NCI-H524 treated with DMSO at 0.1 percent for 48 hours (cell line): ENCODE measurements at places on chromosomes 12 and 14.

- no peak for DNase-seq
Observed at GRCh38 chr12:102961466-102961855, 4.0 kb downstream of the ASCL1 start.

GRCh38 chr12:108180255-108181094 lies 51.4 kb downstream of the WSCD2 start:
- DNase-seq, result no peak

DNA sequence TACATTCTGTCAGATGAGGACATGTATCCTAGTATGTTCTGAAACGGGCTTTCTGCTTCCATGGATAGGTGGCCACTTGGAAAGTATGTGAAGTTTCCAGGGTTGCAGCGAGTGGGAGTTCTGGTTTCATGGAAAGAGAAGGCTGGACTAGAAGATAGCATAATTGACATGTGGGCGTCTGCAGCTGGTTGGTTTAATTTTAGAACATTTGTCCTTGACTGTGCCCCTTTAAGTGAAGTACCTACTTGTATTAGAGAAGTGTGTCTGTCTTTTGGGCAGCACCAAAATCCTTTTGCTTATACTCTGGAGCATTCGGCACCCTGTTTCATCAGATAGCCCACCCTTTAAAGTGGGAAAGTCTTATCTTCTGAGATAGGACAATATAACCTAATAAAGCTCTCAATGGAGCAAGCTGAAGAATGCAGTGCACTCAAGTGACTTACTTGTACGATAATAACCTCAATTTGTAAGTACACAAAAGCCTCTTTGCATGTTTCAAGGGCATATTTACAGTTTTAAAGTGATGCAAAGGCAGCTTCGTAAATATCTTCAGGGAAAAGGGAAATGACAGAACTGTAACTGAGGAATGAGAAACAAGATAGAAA lies 35.2 kb downstream of the NTN4 start:
- no peak for DNase-seq

GRCh38 chr14:36021030-36021422 lies 155.5 kb downstream of the PTCSC3 start:
- DNase-seq, result no peak

DNA sequence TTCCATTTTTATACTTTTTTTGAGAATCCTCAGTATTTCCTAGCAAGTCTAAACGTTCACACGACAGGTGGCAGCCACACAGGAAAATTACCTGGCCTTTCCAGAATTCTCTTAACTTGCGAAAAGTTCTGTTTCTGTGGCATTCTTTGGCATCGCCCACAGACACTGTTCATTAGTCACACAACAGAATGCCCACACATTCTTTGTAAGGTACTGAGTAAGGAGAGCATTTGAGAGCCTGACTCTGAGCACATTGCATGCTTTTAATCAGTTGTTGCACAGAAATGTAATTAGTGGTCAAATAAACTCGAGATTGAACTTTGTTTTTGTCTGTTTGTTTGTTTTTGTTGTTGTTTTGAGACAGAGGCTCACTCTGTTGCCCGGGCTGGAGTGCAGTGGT lies 52.4 kb downstream of the LMNTD1 start:
- DNase-seq, result no peak

DNA sequence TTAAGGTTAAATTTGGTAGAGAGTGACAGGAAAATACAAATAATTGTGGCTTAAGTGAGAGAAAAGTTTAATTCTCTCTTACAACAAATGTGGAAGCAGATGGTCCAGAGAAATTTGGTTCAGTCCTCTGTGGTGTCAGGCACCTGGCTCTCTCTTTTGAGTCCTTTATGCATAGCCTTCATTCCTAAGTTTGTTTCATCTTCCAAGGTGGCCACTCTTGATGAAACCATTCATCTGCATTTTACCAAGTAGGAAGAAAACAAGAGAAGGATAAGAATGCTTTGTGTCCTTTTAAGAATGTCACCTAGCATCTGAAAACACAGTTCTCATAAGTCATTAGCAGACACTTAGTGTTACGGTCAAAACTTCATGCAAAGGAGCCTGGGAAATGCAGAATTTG lies 442.5 kb downstream of the CCER1 start:
- DNase-seq, result no peak

DNA sequence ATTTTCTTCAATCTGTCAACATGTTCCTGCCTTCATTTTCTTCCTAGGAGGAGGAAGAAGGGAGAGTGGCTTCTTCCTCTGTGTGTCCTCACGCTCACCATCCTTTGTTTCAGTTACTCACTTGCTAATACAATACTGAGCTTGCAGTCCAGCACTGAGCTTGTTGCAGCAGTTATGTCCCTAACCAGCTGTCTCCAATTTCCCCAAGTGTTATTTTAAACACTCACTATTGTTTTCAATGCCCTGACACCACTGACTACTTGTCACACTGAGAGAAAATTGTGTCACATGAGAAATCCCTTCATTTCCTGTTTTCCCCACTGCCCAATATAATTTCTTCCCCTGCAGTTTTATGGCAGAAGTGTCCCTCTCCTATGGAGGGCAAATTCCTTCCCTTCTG lies 53.4 kb downstream of the HSD17B6 start:
- no peak for DNase-seq

GRCh38 chr12:89817501-89818226 lies 109.0 kb upstream of the ATP2B1 start:
- no peak for DNase-seq

DNA sequence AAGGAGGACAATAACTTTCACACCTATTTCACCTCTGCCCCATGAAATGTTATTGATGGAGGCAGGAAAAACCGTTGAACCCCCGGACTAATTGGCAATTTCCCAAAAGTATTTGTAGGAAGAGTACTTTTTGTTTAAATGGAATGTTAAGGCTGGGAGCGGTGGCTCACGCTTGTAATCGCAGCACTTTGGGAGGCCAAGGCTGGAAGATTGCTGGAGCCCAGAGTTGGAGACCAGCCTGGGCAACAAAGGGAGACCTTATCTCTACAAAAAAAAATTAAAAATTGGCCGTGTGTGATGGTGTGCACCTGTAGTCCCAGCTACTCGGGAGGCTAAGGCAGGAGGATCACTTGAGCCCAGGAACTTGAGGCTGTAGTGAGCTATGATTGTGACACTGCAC lies 26.0 kb upstream of the SPTLC2 start:
- DNase-seq, result no peak

GRCh38 chr14:61710853-61711817 lies 15.8 kb downstream of the HIF1A start:
- no peak for DNase-seq

GRCh38 chr14:85533861-85534291 lies 3.9 kb downstream of the FLRT2 start:
- DNase-seq, result peak; percentile 94

GRCh38 chr14:68363466-68363842 lies 429.4 kb downstream of the ZFP36L1 start:
- no peak for DNase-seq

DNA sequence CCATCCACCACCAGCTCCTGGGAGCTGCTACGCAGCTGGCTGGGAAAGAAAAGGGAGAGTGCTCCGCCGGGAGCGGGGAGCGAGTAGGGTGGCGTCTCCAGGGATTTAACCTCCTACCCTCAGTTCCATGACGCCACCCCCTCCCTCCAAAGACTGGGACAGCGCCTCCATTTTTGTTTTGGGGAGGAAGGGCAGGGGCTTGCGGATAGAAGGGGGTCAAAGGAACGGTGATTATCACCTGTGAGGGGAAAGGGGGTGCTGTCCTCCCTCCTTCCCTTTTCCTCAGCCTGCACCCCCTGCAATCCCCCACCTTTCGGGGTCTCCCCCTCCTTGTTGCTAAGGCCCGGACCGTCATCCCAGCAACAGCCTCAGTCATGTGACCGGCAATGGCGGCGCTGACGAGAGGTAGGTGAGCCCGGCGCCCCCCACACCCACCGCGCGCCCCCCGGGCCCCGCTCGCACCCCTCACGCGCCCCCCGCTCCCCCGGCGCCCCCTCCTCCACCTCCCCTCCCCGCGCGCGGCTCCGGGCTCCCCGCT lies at the start of gene DTX3:
DTX3 (plus strand) TSS at position 371 of the 538 bp plus-strand sequence. CDS start 1,694 bp downstream, outside the sequence.
- no peak for DNase-seq

DNA sequence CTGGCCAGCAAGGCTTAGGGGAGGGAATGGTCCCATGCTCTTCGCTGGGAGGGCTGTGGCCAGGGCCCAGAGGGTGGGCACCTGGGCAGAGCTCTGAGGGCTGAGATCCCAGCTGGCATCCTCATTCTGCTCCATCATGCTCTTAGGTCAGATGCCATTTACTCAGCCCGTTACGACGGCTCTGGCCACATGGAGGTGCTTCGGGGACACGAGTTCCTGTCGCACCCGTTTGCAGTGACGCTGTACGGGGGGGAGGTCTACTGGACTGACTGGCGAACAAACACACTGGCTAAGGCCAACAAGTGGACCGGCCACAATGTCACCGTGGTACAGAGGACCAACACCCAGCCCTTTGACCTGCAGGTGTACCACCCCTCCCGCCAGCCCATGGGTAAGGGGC lies 30.8 kb upstream of the LRP1-AS start:
- no peak for DNase-seq

DNA sequence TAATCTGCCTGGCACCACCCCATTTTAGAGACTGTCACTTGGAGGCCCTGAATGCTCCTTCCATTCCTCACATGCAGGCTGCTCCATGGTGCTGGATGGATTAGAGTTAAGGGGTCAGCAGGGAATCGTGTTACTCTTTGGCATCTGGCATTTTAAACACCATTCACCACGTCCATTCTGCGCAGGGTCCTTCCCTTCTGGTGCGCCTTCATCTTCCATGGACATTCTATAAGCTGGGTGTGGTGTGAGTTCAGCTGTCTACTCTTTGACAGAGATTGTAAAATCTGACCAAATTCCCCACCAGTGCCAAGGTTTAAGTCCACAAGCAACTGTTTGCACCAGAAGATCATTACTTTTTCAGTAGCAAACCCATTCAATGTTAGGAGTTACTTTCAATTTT lies 47.8 kb downstream of the GIT2 start:
- no peak for DNase-seq

GRCh38 chr14:62889364-62889763 lies 155.9 kb downstream of the KCNH5 start:
- no peak for DNase-seq

- no peak for DNase-seq
Observed at GRCh38 chr12:57434517-57435223, at the start of gene INHBC. Gene INHBC, plus strand, starts transcription at chr12:57434784. Its CDS starts 103 bp downstream, at chr12:57434887.

DNA sequence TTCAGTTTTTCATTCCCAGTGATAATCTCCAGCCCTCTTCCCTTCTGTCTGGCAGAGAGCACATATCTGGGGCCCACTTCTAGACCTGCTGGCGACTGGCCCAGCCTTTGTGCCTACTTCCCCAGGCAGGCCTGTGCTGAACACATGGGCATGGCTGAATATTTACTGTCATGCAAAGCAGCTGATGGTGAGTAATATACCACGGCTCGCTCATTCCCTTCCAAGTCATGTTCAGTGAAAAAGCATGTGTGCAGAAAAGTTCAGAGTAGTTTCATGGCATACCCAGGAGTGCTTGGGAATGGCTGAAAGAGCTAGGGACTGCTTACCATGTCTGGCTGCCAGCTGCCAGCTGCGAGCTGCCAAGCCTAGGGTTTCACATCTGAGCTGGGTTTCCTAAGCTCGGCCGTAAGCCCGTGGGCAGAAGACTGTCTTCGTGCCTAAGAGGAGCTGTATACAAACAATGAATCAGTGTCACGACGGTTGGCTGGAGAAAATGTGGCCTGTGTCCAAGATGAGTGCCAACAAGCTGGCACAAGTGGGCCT lies 179.9 kb upstream of the PELI2 start:
- DNase-seq, result no peak

- no peak for DNase-seq
Observed at GRCh38 chr14:101937926-101938767, 26.2 kb upstream of the DYNC1H1 start.

GRCh38 chr14:34243001-34243400 lies 219.0 kb downstream of the SPTSSA start:
- no peak for DNase-seq

GRCh38 chr12:121792607-121793439 lies 665 bp downstream of the RHOF start:
- DNase-seq, result no peak

GRCh38 chr12:12736759-12737676 lies 19.9 kb downstream of the CDKN1B start:
- no peak for DNase-seq

GRCh38 chr12:12534166-12534866 lies 28.3 kb downstream of the DUSP16 start:
- DNase-seq, result no peak

DNA sequence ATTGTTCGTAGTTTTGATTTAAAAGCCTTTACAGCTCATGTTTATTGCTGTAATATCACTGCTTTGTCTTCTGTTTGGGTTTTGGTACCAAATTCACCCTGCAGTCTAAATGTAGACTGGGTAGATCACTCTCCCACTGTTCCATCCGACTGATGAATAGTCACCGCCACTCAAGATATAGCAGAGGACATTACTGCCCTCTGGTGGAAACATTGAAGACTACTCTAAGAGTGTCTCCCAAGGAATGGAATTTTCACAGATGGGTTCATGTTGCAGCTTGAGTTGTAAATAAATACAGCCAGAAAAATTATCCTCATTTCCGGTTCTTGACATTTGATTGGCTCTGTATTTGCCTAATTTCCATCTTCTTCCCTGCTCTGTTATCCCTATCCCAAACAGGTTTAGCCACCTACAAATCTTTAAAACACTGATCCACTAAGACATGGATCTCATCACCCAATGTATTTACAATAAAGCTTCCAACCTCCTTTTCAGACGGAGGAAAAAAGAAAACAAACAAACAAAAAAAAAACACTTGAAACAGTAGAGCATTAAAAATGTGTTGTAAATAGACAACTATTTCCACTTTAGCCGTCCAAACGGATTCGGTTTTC lies 198.3 kb upstream of the CPNE8 start:
- no peak for DNase-seq

- DNase-seq, result no peak
Observed at GRCh38 chr12:101021442-101021841, 188.6 kb downstream of the SLC5A8 start.

- no peak for DNase-seq
Observed at GRCh38 chr14:68449561-68450181, 343.2 kb downstream of the ZFP36L1 start.

DNA sequence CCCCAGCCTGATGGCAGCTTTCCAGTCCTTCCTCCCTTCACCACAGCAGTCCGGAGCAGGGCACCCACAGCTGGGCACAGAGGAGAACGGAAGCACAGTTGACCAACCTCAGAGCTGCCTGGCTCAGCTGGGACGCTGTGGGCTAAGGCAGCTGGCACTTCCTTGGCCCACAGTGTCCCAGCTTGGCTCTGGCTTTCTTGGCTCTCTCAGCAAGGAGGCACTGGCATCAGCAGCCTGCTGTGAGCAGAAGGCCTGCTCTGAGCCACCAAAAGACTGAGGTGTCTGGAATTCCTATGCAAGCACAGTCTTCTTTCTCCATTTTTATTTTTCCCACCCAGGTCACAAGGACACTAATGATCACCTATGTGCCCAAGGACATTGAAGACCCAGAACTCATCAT lies 32.6 kb downstream of the NGB start:
- no peak for DNase-seq

- DNase-seq, result no peak
Observed at GRCh38 chr14:51463461-51463860, 188.2 kb upstream of the FRMD6 start.

- DNase-seq, result no peak
Observed at GRCh38 chr14:82414853-82415539, 881.3 kb upstream of the SEL1L start.
